ENCODE measurements at places on chromosomes 1 and 21.

DNA sequence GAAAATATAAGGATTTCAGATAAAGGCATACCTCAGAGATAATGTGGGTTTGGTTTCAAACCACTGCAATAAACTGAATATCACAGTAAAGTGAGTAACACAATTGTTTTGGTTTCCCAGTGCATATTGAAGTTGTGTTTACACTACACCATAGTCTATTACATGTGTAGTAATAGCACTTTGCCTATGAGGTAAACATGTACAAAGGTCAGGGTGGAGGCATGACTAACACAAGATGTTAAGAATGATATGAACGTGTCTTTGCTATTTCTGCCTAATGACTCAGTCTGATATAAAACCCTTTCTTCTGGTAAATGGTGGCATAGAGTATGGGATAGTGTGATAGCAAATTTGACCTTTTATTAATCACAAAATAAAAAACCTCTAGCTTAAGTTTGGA lies 621.5 kb upstream of the ADGRL2 start:
- no peak for DNase-seq

DNA sequence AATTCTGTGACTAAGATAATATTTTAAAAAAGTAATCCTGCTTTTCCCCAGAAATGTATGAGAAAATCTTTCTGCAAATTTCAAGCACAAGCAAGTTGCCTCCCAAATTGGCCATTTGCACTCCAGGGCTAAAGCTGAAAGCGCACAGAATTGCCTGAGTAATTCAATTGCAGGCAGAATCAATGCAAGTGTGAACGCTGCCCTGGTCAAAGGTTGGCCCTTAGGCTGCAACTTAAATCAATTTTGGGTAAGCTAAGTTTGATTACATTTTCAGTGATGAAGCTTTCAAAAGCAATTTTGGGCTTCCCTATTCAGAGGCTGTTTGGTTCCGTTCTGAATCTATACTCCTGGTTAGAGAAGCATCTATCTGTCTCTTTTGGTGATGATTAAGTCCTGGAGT lies 501.8 kb upstream of the ZRANB2 start:
- no peak for DNase-seq

DNA sequence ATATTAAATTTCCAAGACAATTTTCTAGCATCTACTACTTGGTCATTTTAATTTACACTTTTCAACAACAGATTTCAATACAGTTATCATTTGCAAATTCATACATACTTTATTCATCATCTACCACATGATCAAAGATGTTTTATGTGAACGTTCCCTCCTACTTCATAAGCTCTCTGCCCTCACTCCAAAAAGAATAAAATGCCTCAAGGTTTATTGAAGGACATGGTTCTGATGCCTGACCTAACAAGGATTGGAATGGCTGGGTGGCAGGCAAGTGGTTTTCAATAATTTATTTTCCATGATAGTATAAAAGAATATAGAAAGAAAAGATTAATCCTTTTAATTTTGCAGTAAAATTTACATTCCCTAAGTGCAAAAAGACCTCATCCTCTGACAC lies 5.4 kb downstream of the CDKN2C start:
- no peak for DNase-seq

DNA sequence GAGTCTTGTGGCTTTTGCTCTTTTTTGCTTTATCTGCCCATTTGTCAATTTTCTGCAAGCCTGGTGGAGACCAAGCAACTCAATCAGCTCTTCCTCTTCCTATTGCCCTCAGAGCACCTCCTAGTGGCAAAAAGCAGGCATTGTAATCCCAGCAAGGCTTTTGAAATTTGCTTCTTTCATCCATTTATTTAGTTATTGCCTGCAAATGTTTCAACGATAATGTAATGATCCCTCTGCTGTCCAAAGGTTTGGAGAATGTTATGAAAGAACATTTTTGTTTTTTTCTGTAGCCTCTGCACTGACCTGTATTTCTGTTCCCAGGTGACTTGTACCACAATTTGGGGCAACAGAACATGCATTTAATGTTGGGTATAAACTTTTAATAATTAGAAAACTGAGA lies 127.8 kb downstream of the GABPA start:
- no peak for DNase-seq

DNA sequence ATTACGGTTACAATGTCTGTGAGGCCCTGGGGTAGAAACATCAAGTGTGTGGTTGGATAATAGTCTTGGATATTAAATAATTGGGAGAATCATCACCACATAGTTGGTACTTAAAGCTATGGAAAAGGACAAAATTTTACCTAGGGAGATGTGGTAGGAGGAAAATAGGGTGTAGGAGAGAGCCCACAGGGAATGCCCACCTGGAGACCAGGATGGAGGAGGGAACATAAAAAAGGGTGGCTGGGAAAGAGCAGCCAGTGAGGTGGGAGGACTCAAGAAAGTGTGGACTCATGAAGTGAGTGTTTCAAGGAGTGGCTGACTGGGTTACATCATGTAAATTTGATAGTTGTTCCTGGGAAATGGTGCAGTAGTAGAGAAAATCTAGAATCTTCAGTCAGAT lies 3.0 kb upstream of the SOX13 start:
- DNase-seq, result no peak

DNA sequence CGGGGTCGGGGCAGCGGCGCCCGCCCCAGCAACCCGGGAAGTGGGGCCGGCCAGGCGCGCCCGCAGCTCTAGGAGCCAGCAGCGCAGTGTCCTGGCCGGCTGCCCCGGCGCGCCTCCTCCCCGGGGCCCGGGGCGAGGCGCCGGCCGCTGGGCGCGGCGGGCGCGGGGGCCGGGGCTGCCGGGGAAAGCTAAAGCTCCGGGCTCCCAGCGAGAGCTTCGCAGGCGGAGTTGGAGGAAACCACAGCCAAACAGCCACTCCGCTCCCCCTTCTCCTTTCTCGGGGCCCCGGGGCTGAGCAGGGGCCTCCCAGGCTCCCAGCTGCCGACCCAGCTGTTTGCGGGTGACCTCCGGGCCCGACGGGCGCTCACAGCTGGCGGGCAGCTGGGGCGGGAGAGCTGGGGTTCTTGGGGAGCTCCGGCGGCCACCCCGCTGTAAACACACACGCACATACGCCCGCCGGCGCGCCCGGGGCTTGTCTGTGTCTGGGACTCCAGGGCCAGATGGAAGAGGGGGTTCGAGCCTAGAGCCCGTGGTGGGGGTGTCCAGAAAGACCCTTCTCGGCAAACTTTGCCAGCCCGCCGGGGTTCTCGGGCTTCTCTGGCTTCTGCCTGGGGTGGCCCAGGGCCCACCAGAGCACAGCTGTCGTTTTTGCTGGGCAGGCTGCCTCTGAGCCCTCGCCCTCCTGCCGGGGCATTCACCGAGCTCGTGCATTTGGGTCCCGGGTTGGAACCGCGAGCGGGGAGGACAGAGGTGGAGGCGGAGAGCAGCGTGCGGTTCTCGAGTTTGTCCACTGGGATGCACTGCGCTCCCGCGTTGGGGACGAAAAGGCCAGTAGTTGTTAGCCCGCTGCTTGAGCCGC lies 1.5 kb downstream of the AJAP1 start:
- no peak for DNase-seq

DNA sequence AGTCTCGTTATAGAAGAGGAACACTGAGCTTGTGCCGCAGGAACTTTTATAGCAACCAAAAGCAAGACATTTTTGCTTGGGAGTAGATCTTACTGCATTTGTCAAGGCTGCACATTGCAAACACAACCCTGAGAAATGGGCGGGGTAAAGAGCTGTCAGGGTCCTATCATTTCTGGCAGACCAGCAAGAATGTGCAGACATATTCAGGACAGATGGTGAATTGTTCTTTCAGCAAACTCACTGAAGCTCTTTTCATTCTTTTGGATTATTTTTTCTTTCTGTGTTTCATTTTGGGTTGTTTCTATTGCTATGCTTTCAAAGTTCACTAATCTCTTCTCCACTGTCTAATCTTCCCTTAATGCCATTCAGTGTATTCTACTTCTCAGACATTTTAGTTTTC lies 5.1 kb upstream of the ACTN2 start:
- DNase-seq, result no peak

DNA sequence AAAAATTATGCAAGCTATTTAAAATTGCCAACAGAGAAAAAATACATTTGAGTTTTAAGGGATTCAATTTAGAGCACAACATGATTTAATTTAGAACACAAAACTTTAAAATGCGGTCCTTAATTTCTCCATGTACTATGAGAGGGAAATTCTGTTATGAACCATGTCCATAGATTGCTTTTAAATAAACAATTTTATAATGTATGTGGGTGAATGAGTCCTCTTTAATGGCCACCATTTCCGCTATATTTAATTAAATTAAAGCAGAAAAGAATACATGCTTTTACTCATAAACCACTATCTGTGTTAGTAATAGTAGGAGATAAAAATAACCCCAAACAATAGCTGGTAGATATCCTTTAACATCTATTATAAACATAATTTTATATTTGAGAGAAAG lies 914.6 kb downstream of the LTN1 start:
- no peak for DNase-seq

- no peak for DNase-seq
These were observed 76.2 kb upstream of the CXADR start for GRCh38 chr21:17436626-17437111.

GRCh38 chr1:91622616-91623015 lies 122.0 kb downstream of the CDC7 start:
- DNase-seq, result no peak

- no peak for DNase-seq
These were observed 154.3 kb downstream of the COQ8A start for GRCh38 chr1:227094249-227094966.

- DNase-seq, result no peak
These were observed 12.6 kb downstream of the NTPCR start for GRCh38 chr1:232962761-232963745.

GRCh38 chr1:212819726-212820125 lies 27.7 kb downstream of the SPATA45 start:
- DNase-seq, result no peak

- no peak for DNase-seq
These were observed 16.4 kb downstream of the ECHDC2 start for GRCh38 chr1:52904927-52905698.

GRCh38 chr1:93328809-93329760 lies 16.6 kb upstream of the DR1 start:
- DNase-seq, result no peak

DNA sequence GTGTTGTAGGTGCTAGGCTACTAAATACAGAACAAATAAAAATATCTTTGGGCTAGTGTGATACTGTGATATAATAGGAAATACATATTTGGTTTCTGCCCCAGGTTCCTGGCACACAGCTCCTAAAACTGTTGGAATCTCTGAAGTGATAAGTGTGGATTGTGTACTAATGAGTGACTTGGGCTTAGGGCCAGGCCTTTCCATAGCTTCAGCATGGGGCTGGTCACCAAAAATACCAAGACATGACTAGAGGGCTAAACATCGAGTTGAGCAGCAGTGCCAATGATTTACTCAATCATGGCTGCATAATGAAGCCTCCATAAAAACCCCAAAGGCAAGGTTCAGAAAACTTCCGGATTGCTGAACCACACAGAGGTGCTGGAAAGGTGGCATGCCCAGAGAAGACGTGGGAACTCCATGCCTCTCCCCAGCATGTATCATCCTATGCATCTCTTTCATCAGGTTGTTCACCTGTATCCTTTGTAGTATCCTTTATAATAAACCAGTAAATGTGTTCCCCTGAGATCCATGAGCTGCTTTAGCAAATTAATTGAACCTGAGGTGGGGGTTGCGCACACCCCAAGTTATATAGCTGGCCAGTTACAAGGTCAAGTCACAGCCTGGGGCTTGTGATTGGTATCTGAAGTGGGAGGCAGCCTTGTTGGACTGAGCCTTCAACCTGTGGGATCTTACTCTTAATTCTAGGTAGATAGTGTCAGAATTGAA lies 51.6 kb downstream of the ZMYM4 start:
- no peak for DNase-seq

DNA sequence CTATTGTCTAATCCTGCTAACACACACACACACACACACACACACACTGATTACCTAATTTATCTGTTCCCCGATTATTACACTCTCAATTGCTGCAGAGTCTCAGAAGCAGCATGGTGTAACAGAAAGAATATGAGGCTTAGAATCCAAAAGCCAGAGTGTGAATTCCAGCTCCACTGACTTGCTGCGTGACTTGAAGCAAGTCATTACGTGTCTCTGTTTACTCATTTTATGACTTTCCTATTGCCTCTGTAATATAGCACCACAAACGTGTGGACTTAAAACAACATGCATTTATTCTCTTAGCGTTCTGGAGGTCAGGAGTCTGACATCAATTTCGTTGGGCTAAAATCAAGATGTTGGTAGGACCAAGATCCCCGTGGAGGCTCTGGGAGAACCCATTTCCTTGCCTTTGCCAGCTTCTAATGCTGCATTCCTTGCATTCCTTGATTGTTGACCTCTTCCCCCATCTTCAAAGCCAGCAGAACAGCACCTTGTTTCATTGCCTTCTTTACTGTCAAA lies 55.9 kb upstream of the ATP5PO start:
- no peak for DNase-seq

- no peak for DNase-seq
These were observed 203.0 kb downstream of the GRIK3 start for GRCh38 chr1:36831186-36831810.

- no peak for DNase-seq
These were observed 6.9 kb downstream of the SMYD2 start for GRCh38 chr1:214287884-214288283.

GRCh38 chr1:172699111-172699510 lies 40.2 kb downstream of the FASLG start:
- DNase-seq, result no peak

DNA sequence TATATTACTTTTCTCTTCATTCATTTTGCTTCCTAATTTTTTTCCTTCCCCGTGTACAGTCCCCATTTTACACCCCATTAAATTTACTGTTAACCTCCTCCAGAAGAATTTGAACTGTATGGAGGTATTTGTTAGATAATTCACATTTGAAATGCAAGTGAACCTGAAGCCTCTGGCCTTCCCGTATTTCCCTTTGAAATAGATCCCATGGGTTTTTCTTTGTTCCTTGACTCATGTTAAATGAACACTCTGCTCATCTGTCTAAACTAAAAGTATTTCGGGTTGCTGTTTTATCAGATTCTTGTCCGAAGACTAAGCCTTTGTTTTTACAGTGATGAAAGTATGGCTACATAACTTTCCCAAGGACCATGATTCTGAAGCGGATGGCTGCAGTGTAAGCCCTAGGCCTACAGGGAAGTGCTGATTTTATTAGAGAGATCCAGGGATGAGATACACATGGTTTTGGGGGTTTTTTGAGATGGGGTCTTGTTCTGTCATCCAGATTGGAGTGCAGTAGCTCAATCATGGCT lies 187.9 kb downstream of the PATJ start:
- DNase-seq, result no peak

DNA sequence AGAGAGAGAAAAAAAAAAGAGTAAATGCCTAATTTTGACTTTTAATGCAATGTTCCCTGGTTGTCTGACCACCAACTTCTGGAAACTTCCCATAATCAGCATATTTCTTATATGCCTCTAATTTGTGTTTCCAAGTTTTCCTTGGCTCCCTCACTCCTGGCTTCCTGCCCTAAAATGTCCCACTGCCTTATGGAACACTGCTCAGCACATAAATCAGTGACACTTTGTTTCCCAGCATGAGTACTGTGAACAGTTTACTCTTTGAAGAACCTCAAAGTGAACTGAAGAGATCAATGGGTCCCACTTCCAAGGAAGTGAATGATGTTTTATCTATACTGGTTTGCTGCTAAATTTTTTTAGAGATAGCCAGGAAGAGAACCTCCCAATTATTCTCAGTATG lies 271.3 kb upstream of the PRMT6 start:
- DNase-seq, result no peak
